ENCODE measurements at places on chromosomes 1 and 21.

DNA sequence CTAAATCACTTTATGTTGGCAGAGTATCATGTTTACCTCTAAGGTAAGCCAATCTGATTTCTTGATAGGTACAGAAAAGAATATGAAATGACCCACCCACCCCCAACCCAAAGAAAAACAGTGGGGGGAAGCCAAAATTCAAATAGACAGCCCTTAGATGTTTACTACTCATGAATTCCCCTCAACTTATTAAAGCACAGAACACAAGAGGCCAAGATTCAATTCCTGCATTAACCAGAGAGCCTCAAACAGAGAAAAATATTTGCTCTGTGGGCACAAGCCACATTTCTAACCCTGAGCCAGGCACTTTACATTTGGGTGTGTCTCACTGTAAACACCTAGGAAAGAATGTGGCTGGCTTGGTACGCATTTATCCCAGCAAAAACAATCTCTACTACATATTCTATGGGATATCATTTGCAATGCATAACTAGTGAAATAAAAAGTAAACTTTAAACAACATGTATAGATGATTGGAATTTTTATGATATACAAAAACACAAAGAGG, 84.3 kb downstream of the PTPN14 start:
- no peak for DNase-seq

- DNase-seq, result no peak
Measured at GRCh38 chr1:13461977-13462376, 51.7 kb downstream of the PRAMEF20 start.

DNA sequence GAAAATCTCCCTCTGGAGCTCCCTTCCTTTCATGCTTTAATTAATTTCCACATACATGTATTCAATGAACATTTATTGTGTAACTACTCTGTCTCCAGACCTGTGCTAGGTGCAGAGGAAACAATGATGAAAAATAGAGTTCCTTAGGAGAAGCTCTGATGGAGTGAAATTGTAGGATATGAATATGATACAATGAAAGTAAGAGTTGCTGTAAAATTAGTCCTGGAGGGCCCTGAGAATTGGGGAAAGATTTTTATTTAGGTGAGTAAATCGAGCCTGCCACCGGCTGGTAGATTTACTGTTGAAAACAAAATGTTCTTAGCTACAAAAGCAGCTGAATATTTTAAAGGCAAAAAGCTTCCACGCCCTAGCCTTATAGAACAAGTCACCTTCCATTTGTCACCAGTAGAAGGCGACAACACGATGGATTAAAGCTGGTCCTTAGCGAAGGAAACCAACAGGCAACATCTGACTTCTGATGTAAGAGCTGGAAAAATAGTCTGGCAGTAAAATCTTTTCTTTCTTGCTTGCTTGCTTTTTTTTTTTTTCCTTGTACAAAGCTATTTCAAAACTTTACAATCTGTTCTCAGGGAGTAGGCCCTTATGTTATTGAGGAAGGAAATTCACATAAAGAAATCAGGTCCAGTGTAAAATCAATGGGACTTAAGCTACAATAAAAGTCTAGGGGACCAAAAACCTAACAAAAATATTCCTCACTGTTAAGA, 82.0 kb upstream of the ROR1 start:
- DNase-seq, result no peak

GRCh38 chr1:95384567-95384966, 150.6 kb downstream of the RWDD3 start:
- DNase-seq, result no peak

DNA sequence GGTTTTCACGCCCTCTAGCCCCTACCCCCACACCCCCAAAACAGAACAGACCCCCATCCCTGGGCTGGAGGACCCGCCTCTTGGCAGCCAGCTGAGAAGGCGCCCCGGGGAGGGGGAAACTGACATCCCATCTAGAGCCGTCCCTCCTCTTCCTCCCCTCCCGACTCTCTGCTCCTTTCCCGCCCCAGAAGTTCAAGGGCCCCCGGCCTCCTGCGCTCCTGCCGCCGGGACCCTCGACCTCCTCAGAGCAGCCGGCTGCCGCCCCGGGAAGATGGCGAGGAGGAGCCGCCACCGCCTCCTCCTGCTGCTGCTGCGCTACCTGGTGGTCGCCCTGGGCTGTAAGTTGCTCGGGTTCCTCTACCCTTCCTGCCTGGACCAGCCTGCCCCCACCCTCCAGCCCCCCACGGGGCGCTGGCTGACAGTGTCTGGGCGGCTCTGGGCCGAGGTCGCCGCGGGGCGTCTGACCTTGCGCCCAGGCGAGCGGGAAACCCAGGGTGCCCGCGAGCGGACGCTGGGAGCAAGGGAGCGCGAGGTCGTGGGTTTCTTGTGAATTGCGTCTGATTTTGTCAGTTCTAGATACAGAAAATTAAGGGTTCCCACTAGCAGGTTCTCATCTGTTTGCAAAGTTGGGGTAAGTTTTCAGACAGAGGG, 618 bp downstream of the JAM2 start:
- no peak for DNase-seq

GRCh38 chr1:50333595-50333974, 89.7 kb downstream of the DMRTA2 start:
- peak; percentile 15 for DNase-seq

GRCh38 chr1:18681423-18681835, 50.8 kb downstream of the PAX7 start:
- DNase-seq, result no peak

DNA sequence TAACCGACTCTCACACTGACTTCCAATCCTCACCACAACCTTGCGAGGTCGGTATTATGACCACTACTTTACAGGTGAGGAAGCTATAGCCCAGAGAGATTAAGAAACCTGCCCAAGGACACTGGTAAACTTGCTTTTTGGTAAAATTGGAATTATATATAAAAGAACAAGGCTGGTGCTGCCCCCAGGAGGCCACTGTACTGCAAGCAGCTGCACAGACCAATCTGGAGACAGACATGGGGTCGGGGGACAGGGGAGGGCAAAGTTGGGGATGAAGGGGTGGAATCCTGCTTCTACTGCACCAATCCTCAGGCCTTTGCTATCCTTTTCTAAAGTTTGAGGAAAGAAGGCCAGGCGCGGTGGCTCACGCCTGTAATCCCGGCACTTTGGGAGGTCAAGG, 280.8 kb downstream of the SPATA17 start:
- no peak for DNase-seq

- DNase-seq, result no peak
Measured at GRCh38 chr1:94398356-94398755, 19.8 kb upstream of the ABCD3 start.

- DNase-seq, result no peak
Measured at GRCh38 chr1:58251430-58252073, 295.0 kb downstream of the OMA1 start.

- no peak for DNase-seq
Measured at GRCh38 chr21:43778469-43779335, 2.6 kb upstream of the CSTB start.

DNA sequence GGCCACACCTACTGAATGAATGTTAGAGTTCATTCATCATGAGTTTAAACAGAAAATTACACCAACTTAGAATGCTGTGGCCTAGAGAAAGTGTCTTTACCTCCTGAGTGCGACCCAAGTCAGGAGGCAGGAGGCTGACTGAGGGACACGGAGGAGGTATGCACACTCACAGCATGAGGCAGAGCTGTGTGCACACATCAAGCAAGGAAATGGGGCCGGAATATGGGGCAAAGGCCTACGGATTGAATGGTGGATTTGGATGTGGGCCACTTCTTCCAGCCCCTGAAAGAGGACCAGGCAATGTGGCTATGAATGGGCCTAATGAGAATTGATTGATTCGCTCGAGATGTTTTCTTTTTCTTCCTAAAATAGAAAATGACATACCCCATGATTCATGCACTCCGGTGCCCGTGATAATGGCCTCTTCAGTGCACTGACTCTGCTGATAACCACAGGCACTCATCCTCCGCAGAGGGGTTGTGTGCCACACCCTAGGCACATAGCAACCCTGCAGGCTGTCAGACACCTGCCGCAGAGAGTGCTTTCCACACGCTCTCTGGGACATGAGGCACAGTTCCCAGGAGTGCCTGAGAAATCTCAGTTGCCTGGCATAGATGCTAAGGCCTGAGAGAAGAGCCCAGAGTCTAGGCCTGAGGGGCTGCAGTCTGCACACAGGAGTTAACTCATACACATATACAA, 155.5 kb downstream of the GLUL start:
- DNase-seq, result no peak

GRCh38 chr1:78687914-78688313, 38.3 kb downstream of the IFI44 start:
- DNase-seq, result no peak

DNA sequence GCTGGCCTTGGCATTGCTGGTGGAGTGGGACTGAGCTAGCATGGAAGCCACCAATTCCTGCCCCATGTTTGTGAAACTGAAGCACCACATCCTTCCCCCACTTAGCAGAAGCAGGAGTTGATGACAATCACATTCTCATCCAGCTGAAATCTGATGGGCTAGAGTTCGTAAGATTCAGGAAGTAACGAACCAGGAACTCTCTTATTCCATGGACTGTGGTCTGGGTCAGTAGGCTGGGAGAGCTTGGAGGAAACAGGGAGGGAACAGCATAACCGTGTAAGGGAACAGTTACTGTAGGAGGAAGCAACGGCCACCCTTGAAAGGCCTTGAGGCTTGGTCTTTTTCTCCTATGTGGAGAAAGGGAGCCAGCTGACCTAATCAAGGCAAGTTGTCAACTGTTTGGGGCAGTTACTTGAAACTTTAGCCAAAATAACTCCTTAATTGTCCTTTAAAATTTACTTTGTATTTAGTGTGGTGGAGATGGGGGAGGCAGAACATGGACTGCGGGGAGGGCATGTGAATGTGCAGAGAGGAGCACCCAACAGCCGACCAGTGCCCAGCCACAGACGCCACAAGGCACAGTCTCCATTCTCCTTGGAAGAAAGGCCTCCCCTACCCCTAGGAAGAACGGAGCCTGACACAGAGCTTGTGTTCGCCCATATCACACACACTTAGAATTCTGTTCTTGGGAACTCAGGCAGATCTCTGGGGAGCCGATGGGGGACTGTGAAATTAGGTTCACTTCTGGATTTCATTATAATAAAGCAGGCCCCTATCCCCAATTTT, 2.0 kb upstream of the COQ8A start:
- DNase-seq, result no peak

DNA sequence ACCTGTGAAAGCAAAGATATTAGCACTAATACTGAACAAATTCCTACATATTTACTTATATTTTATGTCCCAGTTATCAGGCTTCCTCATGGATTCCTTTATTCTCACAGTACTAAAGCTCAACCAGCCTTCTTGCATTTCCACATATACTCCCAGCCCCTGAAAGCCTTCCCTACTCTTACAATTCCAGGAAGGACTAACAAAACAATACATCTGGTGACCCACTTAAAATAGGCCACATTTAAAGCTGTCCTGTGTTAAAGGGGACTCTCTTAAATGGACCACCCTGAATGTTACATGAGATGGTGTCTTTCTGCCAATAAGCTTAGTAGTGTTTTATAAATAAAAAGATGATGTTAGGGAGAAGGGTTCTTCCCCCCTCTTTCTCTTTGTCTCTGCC, 54.4 kb downstream of the NTMT2 start:
- no peak for DNase-seq

DNA sequence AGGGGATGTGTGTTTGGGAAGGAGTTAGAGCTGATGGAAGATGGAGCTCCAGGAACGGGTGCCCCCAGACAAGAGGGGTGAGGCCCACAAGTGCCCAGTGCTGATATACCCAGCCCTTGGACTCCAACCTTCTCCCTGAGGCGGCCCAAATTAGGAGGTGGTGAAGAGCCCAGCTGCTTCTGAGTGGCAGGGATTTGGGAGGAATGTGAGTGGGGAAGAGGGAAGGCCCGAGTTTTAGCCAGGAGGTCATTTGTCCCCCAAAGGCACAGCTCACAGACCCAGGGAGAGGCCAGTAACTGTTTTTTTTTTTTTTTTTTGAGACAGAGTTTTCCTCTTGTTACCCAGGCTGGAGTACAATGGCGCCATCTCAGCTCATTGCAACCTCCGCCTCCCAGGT, 1.2 kb upstream of the PADI2 start:
- no peak for DNase-seq

DNA sequence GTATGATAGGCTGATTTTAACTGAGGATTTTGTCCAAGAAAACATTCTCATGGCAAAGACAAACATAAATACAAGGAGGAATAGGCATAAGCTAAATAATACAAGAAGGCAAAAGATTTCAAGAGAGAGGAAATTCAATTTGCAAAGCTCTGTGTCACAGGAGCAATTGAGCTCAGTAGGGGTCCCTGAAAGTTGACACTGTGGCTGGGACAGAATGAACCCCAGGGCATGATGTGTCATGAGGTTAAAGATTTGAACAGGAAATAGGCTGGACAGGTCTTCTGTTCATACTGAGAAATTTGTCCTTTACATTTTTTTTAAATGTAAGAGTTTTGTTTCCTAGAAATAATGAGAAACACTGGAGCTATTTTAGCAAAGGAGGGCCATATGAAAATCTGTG, 555.4 kb upstream of the NEGR1 start:
- no peak for DNase-seq

DNA sequence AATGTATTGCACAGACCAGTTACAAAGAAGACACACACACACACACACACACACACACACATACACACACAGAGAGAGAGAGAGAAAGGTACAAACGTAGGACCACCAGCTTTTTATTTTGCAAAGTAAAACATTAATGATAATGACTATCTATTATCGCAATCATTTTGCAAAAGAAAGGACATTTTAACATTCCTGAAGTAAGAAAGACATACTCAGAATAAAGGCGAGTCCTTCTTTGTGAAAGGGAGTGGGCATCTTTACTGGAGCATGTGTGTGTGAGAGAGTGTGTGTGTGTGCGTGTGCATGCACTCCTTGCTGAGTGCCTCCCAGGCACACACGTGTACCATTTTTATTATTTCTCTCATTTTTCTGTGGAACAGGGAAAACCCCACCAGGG, 28.4 kb downstream of the PPFIA4 start:
- DNase-seq, result no peak

- no peak for DNase-seq
Measured at GRCh38 chr1:217647791-217648190, 16.6 kb downstream of the SPATA17 start.

GRCh38 chr1:176559878-176560277, 96.9 kb downstream of the PAPPA2 start:
- DNase-seq, result no peak

- DNase-seq, result no peak
Measured at GRCh38 chr1:11836955-11837766, 10.4 kb downstream of the NPPA start.

GRCh38 chr21:31922881-31923280, 50.1 kb downstream of the HUNK start:
- DNase-seq, result no peak

DNA sequence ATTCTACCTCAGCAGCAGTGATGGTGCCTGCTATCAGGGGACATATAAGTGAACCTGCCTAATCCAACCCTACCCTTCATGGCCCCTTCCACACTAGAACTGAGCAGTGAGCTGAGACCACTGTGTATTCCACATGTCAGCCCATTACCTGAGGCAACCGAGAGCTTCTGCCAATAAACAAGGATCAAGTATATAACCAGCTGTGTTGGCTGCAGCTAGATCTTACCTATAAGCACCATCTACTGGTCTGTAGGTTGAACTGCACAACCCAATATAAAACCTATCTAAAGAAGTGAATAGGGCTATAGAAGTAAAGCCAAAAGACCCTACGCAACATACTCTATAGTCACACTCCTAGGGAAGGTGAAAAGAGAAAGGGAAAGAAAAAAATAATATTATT, 376.9 kb downstream of the HHIPL2 start:
- no peak for DNase-seq
